ENCODE measurements at places on chromosomes 13 and 19.

DNA sequence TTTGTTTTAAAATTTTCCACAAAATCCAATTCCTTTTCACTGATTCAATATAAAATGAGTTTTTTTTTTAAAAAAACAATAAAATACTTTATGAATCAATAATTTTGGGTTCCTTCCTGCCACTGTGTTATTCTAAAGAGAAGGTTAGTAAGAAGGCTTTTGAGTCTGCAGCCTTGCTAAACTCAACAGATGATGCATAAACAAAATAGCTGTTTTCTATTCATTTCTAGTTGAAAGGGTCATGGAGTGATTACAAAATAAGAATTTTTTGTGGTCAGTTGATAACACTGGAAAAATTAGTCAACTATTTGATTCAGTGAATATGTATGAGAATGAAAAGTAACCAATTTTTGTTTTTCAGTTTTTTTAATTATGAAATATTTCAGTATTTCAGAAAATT, 169.9 kb downstream of the VWA8 start:
- DNase-seq, result no peak

DNA sequence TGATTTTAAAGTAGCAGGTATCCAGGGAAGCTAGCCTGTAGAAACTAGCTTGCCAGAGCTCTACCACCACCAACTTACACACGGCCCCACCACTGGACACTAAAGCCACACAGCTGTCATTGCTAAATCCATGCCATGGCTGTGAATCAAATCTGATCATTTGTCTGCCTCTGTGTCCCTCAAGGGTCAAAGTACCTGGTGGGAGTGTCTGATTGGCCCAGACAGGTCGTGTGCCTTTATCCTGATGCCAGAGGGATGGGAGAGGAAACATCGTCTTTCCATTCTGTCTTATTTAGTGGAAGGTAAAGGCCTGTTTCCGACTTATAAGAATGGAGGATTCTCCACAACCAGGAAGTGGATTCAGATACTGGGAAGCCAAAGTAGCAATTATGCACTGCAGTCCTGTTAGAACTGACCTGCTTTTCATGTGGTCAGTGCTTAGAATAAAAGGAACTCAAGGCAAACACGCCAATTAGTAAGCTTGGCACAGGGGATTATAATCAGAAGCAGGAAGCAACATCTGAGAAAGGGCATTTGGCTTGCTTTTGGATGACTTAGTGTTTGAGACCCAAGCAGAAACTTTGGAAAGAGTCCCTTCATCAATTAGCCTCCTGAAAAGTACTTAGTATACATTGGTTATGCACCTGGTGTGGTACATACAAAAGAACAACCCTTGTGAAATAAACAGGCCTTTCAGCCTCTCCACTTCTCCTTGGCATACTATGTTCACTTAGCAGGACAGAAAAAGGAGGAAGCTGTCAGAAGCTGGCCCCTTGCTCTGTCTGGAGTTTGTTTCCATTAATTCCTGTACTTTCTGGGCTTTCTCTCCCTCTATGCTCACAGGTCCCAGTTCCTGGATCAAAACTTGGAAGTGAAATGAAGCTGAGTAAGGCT, 192.4 kb downstream of the NUFIP1 start:
- no peak for DNase-seq

GRCh38 chr13:33832872-33833271, 14.9 kb downstream of the RFC3 start:
- DNase-seq, result no peak

DNA sequence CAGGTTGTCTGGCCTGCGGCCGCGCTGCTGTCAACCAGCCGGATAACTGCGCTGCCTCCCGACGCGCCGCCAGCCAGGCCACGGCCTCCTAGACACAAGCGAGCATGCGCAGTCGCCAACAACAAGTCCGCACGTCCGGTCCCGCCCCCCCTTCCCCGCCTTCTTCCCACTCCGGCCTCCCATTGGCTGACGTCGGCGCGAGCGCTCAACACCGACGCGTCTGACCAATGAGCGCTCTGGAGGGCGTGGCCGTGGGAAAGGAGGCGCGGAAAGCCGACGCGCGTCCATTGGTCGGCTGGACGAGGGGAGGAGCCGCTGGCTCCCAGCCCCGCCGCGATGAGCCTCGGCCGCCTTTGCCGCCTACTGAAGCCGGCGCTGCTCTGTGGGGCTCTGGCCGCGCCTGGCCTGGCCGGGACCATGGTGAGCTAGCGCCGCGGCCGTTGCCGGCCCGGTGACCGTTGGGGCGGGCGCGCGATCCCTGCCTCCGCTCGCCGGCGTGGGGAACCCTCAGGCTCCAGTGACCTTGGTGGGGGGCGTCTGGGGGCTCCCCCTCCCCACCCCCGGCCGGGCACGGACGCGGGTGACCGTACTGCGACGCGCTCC, at the start of gene GPX4:
TSS of gene GPX4 (plus strand) at position 287 of the 603 bp plus-strand sequence. CDS start at position 337, 50 bp downstream.
- peak; percentile 97 for DNase-seq

- DNase-seq, result no peak
Observed at GRCh38 chr19:13027557-13027956, 32.3 kb downstream of the NFIX start.

DNA sequence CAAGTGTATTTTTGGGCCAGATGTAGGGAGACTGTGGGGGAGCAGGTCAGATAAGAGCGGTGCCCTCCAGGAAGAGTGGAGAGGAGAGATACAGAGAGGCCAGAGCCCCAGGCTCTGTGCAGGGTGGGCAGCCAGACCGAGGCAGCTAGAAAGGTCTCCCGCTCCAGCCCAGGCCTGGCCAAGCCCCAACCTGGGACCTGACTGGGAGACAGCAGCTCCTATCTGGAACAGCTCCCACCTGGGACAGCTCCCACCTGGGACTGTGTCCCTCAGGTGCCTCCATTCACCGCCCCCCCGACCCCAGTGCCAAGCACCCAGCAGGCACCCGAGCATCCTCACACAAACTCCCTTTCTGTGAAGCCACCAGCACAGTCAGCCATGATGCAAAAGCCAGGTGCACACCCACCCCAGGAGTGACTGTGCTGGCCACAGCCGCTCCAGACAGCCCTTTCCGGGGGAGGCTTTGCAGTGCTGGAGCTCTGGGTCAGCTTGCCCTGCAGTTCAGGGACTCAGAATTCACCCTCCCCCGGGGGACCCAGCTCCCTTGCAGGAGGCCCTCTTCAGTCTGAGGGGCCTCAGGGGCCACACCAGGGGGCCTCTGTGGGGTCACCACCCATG, 2.1 kb upstream of the GRTP1 start:
- no peak for DNase-seq

GRCh38 chr19:56476651-56477428, at the start of gene ZNF667:
Gene ZNF667 (minus strand): TSS chr19:56477345. CDS start chr19:56462370, 14,975 bp downstream.
- peak; percentile 11 for DNase-seq

DNA sequence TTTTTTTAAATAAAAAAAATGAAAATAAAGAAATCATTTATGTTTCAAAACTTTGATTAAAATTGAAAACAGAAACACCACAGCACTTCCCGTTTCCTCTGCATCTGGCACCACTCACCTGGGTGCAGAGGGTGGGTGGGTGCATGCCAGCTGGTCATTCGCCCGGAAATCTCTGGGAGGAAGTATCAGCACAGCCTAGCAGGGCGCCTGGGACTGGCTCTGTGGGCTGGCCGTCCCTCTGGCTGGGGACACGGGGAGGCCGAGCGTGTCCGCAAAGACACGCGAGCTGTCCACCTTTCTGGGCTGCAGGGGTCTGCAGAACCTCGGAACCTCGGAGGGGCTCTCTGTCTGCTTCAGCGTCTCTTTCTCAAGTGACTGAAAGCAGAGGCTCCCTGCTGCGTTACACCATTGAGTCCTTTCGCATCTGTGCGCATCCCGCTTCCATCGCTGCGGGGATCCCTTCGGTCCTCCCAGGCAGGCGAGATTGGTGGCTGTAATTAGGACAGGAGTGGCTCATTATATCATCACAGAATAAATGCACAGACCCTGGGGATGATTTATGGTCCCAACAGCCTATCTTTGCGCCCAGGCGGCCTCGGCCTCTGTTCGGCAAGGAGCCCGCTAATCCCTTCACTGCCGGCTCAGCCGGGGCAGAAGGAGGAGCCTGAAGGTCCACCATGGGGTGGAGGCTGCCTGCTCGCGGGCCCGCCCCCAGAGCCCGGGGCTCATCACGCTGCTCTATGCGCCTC, 17.2 kb downstream of the CRTC1 start:
- peak; percentile 56 for DNase-seq

DNA sequence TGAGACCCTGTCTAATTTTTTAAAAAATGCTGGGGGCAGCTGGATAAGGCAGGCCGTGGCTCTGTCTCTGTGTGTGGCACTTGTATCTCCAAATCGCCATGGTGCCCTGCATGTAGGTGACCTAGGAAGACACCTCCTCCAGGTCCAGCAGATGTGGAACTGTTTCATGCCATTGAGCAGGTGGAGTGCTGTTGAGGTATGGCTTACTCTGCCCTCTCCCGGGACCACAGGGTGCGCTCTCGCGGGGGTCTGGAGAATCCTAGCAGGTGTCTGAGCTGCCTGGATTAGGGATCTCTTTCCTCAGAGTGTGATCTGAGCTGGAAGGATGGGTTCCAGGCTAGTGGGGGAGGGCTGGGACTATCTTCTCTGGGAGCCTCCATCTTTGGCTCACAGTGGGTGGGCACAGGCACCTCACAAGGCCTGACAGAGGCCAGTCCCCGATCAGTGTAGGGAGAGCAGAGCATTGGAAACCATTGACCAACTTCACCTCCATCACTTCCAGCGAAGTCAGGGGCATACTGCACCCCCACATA, 67.7 kb upstream of the TM9SF2 start:
- DNase-seq, result no peak

DNA sequence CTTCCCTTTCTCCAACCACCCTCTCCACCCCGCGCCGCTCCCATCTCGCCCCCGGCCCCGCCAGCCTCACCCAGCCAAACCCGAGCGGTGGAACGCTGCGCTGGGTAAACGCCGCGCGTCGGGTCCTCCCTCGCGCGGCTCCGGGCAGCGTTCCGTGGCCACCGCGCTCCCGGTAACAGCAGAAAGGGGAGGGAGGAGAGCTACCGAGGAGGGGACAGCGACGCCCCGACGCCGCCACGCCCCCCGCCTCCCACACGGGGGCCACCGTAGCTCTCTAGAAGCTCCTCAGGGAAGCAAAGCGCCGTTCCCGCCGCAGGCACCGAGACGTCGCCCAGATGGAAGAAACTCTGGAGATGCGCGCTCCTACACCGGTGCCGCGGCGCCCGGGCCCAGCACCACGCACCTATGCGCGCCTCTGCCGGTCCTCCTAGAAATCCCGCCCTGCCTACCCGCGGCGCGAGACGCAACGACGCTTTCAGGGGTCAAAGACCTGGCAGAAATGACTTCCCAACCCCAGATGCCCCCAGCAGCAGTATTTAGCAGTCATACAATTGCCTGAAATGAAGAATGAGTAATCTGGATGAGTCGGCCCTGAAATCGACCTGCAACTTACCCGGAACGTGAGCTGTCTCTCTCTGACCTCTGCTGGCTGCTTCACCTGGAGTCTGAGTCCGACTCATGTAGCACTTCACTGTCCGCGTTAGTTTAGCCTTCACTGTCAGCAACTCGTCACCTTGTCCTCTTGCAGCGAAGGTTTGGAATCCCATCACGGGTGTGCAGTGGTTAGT, at the start of gene RUBCNL:
TSS of gene RUBCNL (minus strand) at position 189 of the 788 bp plus-strand sequence. CDS start 14,777 bp downstream, outside the sequence.
- DNase-seq, result peak; percentile 22

DNA sequence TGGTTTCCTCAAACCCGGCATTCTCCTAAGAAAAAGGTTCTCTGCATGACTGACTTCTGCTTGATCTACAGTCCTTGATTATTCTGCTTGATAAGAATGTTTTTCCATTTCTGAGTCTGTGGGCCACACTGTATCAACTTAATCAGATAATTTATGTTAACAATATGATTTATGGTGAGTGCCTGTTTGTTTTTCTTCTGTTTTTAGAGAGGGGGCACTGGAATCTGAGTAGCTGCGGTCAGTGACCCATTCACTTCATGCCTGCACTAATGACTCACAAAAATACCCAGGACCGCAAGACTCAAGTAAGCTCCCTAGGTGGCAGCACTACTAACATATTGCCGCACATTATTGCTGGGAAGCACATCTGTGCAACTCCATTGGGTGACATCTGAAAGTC, 542.3 kb upstream of the ATXN8OS start:
- no peak for DNase-seq

- no peak for DNase-seq
Observed at GRCh38 chr13:52739468-52740071, at the start of gene CNMD. Gene CNMD (minus strand): TSS chr13:52739820. CDS start chr13:52739701, 119 bp downstream.

- no peak for DNase-seq
Observed at GRCh38 chr13:111368091-111368490, 47.6 kb downstream of the TEX29 start.

GRCh38 chr13:19088416-19088815, 93.2 kb downstream of the TUBA3C start:
- no peak for DNase-seq

DNA sequence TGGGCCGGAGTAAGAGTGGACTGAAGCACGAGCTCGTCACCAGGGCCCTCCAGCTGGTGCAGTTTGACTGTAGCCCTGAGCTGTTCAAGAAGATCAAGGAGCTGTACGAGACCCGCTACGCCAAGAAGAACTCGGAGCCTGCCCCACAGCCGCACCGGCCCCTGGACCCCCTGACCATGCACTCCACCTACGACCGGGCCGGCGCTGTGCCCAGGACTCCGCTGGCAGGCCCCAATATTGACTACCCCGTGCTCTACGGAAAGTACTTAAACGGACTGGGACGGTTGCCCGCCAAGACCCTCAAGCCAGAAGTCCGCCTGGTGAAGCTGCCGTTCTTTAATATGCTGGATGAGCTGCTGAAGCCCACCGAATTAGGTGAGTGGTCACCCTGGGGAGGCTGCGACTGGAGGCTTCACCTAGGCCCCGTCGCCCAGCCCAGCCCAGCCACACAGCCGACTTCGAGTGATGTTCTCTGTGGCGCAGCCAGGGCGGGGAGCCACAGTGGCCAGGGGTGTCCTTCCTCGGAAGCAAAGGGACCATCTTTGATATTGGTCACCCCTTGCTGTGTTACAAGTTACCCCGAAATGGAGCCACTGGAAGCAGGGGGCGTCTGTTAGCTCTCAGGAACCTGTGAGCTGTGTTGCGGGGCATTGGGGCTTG, 5.6 kb downstream of the PIAS4 start:
- DNase-seq, result no peak

DNA sequence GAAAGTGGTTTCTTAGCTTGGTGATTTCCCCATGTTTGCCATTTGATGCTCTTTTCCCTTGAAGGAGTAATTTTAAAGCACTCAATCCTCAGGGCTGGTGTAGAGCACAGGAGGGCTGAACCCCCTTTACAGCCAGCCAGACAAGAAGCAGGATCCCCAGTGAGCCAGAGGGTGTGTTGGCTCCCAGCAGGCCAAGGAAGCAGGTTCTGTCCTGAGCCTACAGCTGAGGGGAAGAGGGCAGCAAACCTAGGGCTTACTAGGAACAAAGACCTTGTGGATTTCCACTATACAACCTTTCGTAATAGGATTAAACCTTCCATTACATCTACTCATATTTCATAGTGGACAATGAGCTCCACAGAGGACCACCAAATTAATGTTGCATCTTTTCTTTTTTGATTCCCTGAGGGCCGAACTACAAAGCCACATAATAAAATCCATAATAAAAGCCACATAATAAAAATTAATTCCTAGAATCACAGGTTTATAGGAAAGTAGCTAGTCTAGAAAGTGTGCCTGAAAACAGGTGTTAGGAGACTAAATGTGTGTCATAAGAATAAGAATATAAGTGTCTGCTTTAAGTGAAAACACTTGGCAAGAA, 300.2 kb downstream of the DCLK1 start:
- no peak for DNase-seq
